ENCODE measurements at places on chromosomes 3 and 15.

- DNase-seq = no peak
Observed at GRCh38 chr3:5560199-5560598, 372.7 kb downstream of the EDEM1 start.

- no peak for DNase-seq
Observed at GRCh38 chr3:138113326-138113725, 2.1 kb downstream of the DZIP1L start.

DNA sequence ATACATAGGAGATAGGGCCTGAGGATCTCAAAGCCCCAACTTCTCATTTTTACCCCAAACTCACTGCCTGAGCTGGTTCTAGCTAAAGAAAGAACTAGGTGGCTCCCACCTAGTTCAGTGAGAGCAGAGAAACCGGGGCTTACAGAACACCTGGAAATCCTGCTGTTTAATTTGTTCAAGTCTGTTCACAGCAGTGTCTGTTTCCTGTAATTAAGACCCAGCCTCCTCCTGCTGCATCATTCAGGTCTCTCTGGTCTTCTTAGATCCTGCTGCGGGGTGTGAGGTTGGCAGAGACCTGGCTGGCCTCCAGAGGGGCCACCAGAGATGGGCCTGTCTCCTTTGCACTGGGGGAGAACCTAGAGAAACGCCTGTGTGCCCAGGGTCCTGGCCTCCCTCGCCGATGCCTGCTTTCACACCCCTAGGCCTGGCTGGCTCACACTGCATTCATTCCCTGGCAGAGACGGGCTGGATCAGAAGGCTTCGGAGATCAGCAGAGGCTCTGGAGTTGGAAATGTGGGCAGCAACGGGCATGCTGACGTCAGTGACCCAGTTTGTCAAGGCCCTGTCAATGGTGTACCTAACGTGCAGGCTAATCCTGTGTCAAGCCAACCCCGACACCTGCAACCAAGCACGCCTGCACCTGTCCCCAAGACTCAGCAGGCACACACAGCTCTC lies 4.9 kb upstream of the CHRNA3 start:
- no peak for DNase-seq

- no peak for DNase-seq
Observed at GRCh38 chr3:195859846-195860411, 48.2 kb upstream of the MUC4 start.

GRCh38 chr15:42456531-42456930 lies 34.4 kb downstream of the ZNF106 start:
- DNase-seq = no peak

DNA sequence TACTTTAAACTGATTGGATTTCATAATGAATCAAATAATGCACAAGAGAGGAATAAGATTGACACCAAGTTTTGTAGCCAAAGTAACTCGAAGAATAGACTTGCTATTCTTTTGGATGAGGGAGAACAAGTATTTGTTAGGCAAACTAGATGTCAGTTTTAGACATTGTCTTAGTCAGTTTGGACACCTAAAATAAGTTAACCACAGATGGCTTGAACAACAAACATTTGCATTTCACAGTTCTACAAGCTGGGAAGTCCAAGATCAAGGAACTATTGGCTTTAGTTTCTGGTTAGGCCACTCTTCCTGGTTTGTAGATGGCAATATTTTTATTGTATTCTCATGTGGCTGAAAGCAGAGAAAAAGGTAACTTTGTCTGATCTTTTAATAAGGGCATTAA lies 61.3 kb upstream of the OSTN start:
- DNase-seq = no peak

Data from non-pigmented ciliary epithelial cell (primary cell).